ENCODE measurements at places on chromosomes 2 and 18.

DNA sequence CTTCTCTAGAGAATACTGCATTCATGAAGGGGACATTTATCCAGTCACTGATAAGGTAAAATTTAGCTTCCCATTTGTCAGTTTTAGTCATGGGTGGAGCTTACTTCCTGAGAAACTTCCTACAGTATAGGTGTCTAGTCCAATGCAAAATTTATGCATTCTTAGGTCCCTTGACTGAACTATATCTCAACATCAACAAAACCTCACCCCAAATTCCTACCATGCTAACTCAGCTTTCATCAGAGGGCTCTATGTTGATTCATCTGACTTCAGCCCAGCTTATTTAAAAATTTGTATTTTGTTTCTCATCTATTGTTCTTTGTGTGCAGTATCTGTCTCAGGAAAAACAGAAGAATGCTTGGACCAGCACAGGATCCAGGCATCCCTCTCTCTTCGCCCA is 296.4 kb upstream of the ACVR2A start:
- no peaks in the 10 kb centered on the region for H3K27me3 ChIP-seq
- no peaks in the 10 kb centered on the region for H3K4me1 ChIP-seq
- no peaks in the 10 kb centered on the region for H3K36me3 ChIP-seq

DNA sequence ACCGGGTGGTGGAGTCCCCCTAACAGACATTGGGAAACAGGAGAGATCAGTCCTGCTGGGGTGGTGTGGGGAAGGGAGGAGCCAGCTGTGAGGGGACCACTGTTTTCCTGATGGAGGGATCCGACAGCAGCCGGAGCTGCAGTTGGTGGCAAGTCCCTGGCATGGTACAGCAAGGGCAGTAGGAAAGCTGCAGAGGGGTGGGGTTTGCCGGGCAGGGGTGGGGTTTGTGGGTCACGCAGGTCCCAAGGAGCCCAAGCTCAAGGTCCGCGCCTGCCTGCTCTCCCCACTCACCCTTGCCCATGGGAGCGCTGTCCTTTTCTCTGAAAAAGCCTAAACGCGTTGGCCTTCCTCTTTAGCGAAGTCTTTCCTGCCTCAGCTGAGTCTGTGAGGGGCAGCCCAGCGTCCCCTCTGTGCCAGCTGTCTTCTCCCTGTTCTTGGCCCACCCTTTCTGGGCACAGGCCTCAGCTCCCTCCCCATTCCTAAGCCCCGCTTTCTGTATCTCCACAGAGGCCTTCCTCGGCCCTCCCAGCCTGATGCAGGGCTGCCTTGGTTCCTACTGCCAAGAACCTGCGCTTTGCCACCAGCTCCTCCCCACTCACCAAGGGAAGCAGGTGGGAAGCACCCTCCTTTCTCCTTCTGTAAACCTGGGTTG is 29.3 kb upstream of the INHBB start:
- peaks cover 25% of the 10 kb centered on the region for H3K27me3 ChIP-seq
- H3K4me3 ChIP-seq: no peak overlapping the region
- no peak overlapping the region for H3K27ac ChIP-seq
- H3K4me1 ChIP-seq: peaks cover 2% of the 10 kb centered on the region

GRCh38 chr18:13216711-13217465 is 1.7 kb upstream of the LDLRAD4 start:
- no peaks in the 10 kb centered on the region for H3K36me3 ChIP-seq
- H3K27ac ChIP-seq: no peak overlapping the region
- H3K27me3 ChIP-seq: peaks cover 65% of the 10 kb centered on the region
- peak overlapping the region; percentile 55 for H3K4me3 ChIP-seq
- peaks cover 21% of the 10 kb centered on the region for H3K4me1 ChIP-seq

GRCh38 chr2:55090702-55091101 is 40.5 kb upstream of the RTN4 start:
- peak; percentile 71 for DNase-seq
- no peaks in the 10 kb centered on the region for H3K27me3 ChIP-seq
- no peaks in the 10 kb centered on the region for H3K36me3 ChIP-seq
- no peaks in the 10 kb centered on the region for H3K4me1 ChIP-seq

DNA sequence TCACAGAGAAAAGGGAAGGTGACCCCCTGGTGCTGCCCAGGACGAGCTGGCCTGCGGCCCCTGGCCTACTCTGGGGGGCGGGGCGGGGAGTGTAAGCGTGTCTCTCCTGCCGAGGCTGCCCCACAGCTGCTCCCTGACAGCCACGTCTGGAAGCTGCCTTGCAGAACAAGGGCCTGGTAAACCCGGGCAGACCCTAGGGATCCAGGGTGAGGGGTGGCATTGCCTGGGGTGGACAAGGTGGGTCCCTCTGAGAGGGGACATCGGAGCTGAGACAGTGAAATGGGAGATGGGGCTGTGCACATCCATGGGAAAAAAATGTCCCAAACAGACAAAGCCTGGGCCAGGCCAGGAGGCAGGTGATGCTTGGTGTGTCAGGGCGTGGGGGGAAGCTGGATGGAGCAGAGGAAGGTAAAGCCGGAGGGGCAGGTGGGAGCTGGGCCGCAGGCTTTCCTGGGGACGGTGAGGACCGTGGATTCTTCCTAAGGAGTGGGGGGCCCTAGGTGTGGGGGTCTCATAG is 66.0 kb upstream of the HDAC4 start:
- no peak overlapping the region for H3K4me3 ChIP-seq
- no peak for DNase-seq
- H3K27me3 ChIP-seq: no peaks in the 10 kb centered on the region
- H3K36me3 ChIP-seq: no peaks in the 10 kb centered on the region

DNA sequence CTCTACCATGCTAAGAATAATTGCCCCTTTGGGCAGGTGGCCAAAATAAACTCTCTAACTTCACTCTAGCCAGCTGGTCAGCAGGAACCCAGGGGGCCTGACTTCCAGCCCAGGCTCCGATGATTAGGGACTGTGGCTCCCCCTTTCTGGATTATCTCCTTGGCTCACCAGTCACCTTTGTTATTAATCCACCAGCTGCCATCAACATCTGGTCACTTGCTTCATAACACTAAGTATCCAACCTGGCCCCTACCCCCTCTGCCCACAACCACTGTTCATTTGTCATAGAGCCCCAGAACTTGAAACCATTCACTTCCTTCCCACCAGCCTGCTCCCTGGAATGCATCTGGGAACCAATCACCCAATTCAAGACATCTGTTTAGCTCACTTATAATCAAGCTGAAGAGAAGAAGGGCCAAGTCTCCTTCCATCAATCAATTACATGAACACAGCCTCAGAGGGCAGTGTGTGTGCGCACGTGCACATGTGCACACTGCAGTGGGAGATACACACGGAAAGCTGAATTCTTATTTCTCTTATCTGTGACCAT is 215.1 kb downstream of the ALK start:
- no peak overlapping the region for H3K4me3 ChIP-seq
- no peaks in the 10 kb centered on the region for H3K4me1 ChIP-seq
- no peak overlapping the region for H3K27ac ChIP-seq
- no peak for DNase-seq

DNA sequence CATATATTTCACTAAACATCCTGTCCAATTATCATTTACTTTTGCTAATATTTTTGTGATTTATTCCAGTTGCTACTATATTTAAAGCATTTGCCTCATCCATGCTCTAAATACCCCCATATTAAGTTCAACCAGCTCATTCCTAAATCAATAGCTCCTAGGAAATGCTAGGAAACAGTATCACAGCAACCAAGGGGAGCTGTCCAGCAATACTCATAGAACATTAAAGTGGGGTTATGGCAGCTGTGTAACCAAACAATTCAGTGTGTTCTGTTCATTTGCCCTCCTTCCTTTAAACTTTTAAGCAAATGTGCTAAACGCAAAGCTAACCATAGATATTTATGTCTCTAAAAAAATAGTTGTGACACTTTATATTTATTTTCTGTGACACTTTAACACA is 41.1 kb downstream of the ACVR1C start:
- no peaks in the 10 kb centered on the region for H3K4me1 ChIP-seq
- H3K36me3 ChIP-seq: no peaks in the 10 kb centered on the region
- H3K27me3 ChIP-seq: no peaks in the 10 kb centered on the region
- DNase-seq: no peak

DNA sequence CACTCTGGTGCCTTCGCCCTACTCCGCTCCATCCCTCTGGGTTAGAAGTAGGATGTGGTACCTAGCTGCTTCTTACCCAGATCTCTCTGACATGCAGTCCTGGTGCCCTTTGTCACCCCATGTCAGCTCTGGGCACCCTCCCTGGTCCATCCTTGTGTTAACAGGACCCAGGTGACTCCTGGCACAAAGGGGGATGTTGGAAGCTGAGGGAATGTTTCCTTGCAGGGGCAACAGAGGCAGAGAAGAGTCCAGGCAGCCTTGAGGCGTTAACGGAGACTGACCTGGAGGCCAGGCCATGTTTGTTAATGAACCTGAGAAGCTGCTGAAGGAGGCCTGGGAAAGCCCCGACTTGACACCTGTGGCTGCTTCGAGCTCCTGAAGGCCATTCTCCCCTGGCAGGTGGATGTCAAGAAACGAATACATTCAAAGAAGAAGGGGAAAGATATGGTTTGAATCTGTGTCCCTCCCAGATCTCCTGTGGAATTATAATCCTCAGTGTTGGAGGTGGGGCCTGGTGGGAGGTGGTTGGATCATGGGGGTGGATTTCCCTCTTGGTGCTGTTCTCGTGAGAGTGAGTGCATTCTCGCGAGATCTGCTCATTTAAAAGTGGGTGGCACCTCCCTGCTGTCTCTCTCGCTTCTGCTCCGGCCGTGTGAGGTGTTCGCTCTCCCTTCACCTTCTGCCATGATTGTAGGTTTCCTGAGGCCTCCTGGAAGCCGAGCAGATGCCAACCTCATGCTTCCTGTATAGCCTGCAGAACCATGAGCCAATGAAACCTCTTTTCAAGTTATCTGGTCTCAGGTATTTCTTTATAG is 31.4 kb downstream of the NPPC start:
- H3K36me3 ChIP-seq: no peaks in the 10 kb centered on the region
- H3K4me1 ChIP-seq: no peaks in the 10 kb centered on the region
- H3K4me3 ChIP-seq: no peak overlapping the region
- DNase-seq: no peak
- no peak overlapping the region for H3K27ac ChIP-seq

DNA sequence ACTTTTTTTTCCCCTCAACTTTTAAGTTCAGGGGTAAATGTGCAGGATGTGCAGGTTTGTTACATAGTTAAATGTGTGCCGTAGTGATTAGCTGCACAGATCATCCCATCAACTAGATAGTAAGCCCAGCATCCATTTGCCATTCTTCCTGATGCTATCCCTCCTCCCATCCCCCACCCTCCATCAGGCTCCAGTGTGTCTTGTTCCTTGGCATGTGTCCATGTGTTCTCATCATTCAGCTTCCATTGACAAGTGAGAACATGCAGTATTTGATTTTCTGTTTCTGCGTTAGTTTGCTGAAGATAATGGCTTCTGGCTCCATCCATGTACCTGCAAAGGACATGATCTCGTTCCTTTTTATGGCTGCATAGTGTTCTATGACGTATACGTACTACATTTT is 47.2 kb upstream of the STON1 start:
- H3K4me1 ChIP-seq: no peaks in the 10 kb centered on the region
- DNase-seq: no peak
- no peaks in the 10 kb centered on the region for H3K27me3 ChIP-seq
- H3K4me3 ChIP-seq: no peak overlapping the region
- peaks cover 53% of the 10 kb centered on the region for H3K36me3 ChIP-seq
- no peak overlapping the region for H3K27ac ChIP-seq

DNA sequence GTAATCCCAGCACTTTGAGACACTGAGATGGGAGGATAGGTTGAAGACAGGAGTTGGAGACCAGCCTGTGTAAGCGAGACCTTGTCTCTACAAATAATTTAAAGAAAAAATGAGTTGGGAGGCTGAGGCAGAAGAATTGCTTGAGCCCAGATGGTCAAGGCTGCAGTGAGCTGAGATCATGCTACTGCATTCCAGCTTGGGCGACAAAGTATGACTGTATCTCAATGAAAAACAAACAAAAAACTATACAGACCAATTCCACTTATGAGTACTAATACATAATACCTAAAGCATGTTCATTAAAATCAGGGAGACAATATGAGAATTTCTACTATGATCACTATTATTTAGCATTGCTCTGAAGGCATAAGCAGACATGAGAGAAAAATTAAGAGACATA is 12.6 kb downstream of the RNF149 start:
- DNase-seq: peak; percentile 47
- no peak overlapping the region for H3K4me3 ChIP-seq

- H3K27me3 ChIP-seq: no peaks in the 10 kb centered on the region
- H3K36me3 ChIP-seq: no peaks in the 10 kb centered on the region
- no peak for DNase-seq
Observed at GRCh38 chr2:47257946-47258348, 102.8 kb upstream of the STPG4 start.

DNA sequence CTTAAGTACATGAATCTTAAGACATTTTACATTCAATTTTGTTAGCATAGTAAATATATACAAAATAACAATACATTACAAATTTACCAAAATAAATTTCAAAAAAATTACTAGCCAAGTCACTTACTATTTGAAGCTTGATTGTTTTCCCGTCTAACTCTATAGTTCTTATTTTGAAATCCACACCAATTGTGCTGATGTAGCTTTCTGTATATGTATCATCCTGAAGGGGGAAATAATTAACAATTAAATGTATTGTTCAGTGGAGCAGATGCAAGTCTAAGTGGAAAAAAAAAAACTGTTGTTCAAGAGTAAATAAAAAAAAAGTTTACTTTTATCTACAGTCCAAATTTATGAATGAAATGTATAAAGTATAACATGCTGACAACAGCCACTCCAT is 32.1 kb downstream of the RAB1A start:
- peaks cover 2% of the 10 kb centered on the region for H3K4me1 ChIP-seq
- no peaks in the 10 kb centered on the region for H3K27me3 ChIP-seq
- no peak overlapping the region for H3K27ac ChIP-seq
- H3K4me3 ChIP-seq: no peak overlapping the region
- no peak for DNase-seq
- H3K36me3 ChIP-seq: peaks cover 34% of the 10 kb centered on the region

All from mesenchymal stem cell (in vitro differentiated cells and primary cell).